ENCODE measurements at places on chromosomes 4 and X.
A peak's percentile ranks its signal among the peaks of the same experiment; 100 is the strongest.

DNA sequence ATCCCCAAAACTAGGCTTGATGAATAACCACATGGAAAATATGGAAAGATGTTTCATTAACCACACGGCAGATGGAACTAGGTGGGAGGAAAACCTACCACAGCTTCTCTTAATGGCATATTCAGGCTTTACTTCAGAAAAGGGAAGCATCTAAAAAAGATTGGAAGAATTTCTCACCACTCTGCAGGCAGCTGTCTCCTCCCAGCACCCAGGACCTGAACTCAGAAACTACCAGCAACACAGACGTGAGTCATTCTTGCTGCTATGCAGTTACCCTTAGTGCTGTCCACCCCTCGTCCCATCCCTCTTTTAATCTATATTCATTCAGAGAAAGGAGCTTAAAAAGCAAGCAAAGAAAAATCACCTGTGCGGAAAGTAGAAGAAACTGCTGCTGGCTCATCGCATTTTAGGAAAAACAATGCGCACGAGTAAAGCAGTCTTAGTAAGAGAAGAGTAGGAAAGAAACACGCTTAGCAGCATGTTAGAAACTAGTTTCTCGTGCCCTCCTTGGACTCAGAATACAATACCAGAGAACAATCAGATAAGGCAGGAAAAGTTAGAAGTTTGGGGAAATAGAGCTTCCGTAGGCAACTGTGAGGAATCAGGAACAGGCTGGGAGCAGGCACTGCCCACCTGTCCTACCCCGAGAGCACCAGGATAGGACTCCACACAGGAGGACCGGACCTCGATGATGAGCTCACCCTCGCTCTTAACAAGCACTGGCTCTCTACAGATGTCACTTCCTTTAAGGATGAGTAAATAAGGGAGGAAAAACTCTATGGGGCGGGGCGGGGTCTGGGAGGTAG lies 48.1 kb upstream of the ENPP6 start:
- no peak for DNase-seq

DNA sequence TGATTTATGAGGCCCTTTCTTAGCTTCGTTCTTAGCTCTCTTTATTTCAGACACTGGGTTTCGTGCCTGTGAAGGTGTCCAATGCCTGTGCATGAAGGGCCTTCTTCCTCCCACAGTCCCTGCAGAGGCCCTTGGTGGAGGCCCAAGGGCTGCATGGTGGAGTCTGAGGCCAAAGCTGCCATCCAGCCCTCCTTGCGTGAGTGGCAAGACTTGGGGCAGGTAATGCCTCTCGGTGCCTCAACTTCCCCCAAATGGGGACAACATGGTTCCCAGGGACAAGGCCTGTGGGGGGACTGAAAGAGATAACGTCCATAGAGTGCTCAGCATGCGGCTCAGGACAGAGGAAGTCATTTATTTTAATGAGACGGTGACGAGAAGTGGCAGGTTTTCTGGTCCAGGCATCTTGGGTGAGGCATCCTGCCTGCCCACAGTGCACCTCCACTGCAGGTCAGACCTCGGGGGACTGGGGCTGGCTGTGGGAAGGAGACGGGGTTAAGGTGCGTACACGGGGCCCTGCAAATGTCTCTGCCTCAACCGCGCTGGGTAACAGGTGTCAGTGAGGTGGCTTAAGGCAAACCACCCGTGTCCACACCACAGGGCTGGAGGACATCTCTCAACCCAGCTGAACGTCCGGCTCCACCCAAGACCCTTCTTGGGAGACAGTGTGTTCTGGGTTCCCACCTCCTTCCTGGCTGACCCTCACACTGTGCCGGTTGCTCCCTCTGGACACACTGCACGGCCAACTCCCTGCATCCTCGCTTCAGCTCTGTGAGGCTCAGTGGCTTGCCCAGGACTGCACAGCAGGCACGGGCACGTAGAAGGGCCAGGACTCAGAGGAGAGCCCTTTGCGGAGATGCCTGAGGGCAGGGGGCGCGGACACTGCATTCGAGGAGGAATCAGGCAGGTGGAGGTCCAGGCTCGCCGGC lies 50.5 kb downstream of the PSAPL1 start:
- no peak for DNase-seq

DNA sequence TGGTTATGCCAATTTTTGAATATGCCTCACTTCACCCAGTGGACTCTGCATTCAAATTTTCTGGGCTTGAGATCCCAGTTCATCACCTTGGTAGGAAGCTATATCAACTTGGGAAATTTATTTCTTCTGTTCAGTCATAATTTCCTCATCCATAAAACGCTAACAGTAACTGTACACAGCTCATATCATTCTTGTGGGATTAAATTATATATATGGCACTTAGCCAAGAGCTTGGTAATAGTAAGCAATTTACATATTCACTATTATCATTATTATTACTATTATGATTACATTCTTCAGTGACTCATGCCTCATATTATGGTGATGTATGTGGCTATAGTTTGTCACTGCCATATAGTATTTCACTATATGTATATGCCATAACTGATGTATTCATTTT lies 177.6 kb downstream of the CPE start:
- no peak for DNase-seq

DNA sequence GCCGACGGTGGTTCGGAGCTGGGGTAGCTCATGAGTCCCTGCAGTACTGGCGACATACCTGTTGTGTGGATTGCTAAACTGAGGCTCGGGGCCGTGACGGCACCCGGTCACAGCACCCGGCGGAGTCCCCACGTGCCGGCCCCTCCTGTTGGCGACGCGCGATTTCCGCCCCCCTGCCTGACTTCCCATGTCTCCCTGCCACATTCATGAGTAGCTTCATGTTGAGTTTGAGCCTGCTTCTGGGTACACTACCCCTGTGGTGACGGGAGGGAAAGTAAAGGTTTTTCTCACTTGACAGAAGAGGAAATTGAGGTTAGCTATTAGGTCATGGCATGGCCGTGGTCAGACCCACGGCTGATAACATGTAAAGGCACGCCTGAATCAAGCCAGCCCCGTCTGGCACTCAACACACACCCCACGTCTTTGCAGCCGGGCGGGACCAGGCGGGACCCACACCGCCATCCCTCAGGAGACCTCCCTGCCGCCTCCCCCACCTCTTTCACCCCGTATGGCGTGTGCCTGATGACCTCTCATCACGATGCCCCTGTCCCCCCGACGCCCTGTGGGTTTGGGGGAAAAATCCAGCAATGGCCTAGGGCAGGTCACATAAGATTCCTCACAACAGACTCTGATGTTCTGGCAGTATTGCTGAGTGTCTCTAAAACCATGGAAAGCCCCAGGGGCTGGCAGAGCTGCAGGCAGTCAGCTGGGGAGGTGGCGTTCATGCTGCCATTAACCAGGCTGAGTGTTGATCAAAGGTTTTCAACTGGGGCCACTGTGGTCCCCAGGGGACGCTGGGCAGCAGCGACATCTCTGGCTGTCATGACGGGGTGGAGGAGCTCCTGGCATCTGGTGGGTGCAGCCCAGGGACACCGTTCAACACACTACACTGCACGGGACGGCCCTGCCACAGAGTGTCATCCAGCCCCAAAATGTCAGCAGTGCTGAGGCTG lies 29.2 kb downstream of the P2RY8 start:
- DNase-seq, result peak; percentile 46

DNA sequence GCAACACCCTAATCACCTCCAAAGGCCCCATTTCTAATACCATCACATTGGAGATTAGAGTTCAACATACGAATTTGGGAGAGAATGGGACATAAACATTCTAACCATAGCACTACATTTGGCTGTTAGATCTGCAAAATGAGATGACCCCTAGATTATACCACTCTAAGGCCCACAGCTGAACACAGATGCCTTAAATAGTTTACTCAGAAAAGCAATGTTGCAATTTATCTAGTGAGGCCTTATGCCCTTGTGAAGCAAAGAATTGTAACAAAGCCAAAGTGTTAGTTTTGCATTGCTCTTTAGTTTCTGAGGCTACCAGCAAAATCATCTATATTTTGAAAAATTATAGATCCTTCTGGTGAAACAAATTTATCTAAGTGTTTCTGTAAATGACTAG lies 31.6 kb upstream of the ARHGEF6 start:
- no peak for DNase-seq

- DNase-seq, result no peak
Measured at GRCh38 chr4:16227462-16227868, 1.2 kb upstream of the TAPT1 start.

GRCh38 chr4:97761445-97762114 lies 381.7 kb downstream of the STPG2 start:
- no peak for DNase-seq

- no peak for DNase-seq
Measured at GRCh38 chrX:116317409-116317808, 119.0 kb upstream of the SLC6A14 start.

GRCh38 chr4:168880811-168881595 lies 129.1 kb downstream of the CBR4 start:
- no peak for DNase-seq

GRCh38 chr4:30839583-30840520 lies 119.7 kb downstream of the PCDH7 start:
- DNase-seq, result no peak

GRCh38 chrX:34654696-34655490 lies 2.2 kb downstream of the TMEM47 start:
- DNase-seq, result no peak

DNA sequence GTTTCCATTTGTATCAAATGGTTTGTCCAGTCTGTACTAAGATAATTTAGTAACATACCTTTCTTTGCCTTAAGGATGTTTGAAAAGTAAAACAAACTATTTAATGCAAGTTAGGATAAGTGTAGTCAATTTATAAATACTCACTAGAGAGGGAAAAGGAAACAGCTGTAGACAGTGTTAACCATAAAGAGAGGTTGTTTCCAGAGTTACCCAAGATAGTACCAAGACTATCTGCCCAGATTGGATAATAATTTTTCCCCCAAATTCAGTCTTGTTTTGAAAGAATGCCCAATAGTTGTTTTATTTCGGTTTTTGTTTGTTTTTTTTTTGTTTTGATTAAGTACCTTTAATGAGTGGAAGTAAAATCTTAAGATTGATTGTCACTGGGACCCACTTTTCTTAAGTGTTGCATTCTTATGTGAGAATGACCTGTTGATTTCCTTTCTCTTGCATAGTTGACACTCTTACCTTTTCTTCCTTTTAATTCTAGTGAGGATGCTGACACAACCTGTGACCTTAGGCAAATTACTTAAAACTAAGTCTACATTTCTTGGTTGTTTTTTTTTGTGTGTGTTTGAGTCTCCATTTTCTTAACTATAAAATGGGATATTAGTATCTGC lies 12.8 kb downstream of the AFF1 start:
- no peak for DNase-seq

- DNase-seq, result no peak
Measured at GRCh38 chr4:93687304-93687703, 141.2 kb upstream of the ATOH1 start.

DNA sequence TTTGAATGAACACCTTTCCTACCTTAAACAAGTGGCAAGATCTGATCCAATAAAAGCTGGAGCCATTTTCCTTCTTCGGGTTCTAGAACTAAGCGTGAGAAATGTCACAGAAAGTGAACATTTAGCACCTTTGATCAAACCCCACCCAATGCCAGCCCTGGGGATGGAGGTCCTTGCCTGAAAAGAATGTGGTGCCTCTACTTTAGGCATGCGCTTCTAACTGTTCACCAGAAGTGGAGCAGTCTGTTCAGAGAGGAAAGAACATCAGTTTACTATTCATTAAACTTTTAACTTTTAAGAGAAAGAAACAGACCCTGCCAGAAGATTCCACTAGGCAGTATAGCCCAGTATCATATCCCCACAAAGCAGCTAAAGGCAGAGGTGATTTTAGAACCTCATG lies 75.9 kb downstream of the INTS12 start:
- no peak for DNase-seq

GRCh38 chr4:166399021-166399420 lies 526.0 kb downstream of the TLL1 start:
- DNase-seq, result no peak

DNA sequence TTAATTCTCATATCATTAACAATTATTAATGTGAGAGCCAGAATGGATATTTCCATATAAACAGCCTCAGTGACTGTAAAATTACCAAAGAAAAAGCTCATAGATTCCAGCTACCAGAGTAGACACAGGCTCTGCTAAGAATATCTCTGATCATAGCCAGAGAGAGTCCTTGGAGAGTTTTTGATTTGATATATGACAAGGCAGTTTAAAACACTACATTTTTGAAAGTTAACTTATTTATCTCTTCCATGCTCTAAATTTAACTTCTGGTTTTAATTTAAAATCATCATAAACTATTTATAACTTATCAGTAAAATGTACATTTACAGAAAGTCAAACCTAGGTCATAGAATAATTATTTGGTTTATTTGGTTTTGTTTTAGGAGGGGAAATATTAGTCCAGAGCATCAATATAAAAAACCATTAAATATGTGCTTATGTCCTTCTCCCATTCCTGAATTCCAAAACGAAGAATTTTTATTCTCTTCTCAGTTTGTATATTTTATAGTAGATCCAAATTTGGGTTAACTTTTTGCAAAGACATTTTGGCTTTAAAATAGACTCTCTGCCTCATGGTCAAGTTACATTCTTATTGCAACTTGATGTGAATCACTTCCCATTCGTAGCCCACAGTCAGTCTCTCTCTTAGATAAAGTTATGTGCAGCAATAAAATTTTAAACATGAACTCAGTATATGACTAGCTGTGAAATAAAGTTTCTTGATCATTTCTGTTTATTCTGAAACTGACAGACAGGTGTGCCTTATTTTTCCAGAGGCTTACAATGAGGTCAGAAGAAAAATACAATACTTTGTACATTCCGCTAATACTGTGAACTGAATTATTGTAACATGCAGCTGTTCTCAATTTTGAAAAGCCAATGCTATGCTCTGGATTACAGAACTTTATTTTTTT lies 267.1 kb downstream of the PAPSS1 start:
- DNase-seq, result no peak

DNA sequence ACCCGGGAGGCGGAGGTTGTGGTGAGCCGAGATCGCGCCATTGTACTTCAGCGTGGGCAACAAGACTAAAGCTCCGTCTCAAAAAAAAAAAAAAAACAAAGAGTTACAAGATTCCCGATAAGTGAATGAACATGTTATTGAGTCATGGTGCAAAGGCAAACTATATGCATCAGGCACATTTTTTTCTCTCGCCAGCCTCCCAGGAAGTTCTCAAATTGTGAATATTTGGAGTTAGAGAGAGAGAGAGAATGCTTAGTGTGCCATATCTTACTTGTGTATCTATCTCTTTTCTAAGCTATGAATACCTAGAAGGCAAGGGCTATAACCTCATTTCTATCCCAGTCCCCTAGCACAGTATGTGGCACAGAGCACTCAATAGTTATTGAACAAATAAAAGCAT lies 400.8 kb downstream of the RPA4 start:
- no peak for DNase-seq

GRCh38 chr4:47933840-47934239 lies 19.5 kb upstream of the NFXL1 start:
- no peak for DNase-seq

DNA sequence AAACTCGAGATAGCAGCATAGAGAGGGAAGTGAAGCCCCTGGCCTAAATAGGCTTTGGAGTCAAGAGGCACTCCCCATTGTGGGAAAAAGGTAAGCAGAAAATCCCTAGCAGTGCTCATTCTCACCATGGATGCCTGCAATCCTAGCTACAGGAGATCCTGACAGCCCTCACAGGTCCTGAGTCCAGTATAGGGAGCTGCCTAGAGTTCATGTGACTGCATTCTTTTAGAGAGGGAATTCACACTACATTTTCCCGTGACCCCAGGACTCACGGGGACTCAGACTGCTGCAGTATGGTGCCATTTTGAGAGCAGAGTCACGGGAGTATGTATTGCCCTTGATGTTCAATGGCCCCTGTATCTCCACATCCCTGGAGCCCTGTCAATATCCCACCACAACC lies 82.4 kb downstream of the MAGED1 start:
- no peak for DNase-seq

GRCh38 chr4:67019686-67020437 lies 525.4 kb downstream of the CENPC start:
- DNase-seq, result no peak

Data from activated T-cell treated with anti-CD3 and anti-CD28 coated beads, Interleukin-2, amount 50 U/mL, for 1 hour (primary cell).